ENCODE measurements at places on chromosomes 6 and 20.

DNA sequence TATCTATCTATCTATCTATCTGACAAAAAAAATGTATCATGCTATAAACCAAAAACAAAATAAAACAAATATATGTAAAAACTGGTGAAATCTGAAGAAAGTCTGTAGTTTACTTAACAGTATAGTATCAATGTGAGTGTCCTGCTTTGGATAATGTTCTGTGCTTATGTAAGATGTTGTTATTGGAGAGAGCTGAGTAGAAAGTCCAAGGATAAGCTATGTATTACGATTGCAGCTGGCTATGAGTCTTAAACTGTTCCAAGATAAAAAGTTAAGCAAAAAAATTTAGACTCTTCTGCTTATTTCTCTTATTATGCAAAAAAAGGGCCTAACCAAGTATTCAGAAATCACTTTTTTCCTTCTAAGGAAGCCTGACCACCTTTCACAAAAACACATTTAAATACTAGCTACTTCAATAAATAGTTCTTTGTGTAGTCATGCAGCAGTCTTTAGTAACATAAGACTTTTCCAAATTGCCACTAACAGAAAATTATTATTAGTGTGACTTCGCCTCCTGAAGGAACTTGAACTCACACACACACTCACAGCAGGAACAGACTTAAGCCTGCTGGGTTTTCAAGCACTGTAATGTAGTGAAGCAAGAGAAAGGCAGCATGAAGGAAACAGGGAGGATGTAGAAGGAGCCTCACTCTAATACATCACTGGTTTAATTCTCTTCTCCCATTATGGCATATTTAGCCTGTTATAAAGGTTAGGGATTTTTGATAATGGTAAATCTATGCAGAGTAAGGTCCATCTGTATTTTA lies 265.8 kb upstream of the GJE1 start:
- DNase-seq = no peak

GRCh38 chr6:166747644-166748595 lies 120.9 kb upstream of the RPS6KA2 start:
- no peak for DNase-seq

DNA sequence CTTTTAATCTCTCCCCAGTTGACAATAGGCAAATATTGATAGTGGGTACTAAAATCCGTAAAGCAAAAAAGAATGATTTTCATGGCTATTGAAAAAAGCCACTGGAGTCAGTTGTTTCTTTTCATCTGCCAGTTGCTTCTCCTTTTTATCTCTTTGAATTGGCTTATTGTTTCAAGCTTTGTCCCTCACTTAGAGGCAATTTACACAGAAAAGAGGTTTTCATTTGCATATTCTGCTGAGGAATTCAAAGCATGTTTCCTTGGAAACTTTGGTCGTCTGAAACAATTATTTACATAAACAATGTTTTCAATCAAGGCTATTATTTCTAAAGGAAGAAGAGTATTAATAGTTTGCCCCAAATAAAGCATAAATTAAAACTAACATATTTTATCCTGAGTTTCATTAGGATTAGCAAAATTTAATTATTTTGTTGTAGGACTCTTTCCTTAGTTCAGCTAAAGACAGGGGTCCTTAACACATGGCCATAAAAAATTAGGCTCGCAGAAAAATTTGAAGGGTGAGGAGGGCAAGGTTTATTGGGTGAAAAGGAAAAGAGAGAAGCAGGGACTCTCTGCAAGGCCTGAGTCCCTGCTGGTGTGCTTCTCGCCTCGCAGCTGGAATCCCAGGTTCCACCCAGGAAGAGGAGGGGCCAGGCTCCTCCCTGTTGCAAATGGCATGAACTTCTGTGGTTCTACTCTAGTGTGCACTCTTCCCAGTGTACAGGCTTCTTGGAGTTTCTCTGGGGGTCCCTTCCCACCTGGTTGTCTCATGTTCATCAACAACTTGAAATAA lies 138.8 kb upstream of the LAMA2 start:
- DNase-seq = no peak

- DNase-seq = no peak
Observed at GRCh38 chr6:143522039-143522600, 10.6 kb upstream of the FUCA2 start.

DNA sequence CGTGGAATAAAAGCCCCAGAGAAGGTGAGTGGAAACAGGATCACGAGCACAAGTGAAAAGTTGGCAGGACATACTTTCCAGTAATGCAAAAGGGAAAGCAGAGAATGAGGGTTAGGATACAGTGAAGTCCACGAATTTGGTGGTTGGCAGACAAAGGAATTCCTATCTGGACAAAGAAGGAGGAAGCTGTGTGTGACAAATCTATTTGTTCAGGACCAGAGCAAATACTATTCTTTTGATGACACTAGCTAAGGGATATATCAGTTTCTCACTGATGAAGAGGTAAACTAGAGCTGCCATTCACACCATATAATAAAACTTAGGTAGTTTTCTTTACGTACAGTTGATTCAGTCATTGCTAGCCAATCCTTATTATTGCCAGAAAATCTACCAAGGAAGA lies 156.8 kb upstream of the GRIK2 start:
- no peak for DNase-seq

GRCh38 chr6:2733736-2734480 lies 16.8 kb downstream of the MYLK4 start:
- DNase-seq = no peak

DNA sequence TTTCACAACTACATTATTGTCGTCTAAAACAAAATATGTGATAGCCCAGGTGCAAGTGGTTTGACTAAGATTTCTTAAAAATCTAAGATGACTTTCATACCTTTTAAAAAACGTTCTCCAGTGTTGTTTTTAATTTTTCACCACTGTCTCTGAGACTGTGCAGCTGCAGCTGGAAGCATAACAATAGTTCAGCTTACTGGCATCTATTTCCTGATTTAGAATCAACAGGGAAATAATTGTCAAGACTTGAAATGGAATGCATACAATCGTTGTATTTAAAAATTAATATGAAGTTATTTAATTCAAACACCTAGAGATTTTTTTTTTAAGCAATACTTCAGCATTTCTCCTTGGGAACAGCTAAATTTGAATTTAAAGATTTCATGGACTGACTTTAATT lies 982.0 kb upstream of the EPHA7 start:
- no peak for DNase-seq

DNA sequence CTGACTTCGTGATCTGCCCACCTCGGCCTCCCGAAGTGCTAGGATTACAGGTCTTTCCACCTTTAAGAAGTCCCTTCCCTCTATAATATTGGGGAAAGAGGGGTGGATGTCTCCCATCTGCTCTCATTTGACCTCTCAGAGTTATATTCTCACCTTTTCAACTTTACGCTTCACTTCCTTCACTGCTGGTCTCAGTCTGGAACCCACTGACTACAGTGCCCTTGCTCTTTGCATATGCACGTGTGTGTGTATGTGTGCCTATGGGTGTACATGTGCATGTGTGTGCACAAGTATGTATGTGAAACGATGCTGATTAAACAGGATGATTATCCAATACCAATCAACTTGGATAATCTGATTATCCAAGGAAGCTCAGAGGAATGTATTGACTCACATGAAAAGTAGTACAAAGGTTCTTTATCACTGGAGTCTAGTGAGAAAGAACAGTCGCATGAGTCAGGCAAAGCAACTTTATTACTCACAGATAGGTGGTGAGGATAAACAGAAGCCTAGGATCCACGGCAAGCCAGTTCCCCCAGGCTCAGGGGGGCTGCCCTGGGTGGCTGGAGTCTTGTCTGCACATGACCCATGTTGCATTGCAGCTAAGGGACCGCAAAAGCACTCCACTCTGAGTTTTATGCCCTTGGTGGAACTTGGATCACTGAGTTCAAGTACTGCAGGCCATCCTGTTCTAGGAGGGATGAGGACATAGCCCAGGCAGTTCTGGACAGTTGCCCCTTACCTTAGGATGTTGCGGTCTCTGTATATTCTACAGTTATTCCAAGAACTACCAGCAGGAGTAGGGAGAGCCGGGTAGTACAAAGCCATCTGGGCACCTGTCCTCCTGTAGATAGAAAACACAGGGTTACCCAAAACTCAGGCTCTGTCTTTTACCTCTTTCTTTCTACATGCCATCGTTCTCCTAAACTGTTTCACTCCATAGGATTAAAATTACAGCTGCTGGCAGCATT lies 50.9 kb downstream of the SNRNP48 start:
- no peak for DNase-seq

GRCh38 chr6:140276133-140276532 lies 901.7 kb upstream of the CITED2 start:
- no peak for DNase-seq

DNA sequence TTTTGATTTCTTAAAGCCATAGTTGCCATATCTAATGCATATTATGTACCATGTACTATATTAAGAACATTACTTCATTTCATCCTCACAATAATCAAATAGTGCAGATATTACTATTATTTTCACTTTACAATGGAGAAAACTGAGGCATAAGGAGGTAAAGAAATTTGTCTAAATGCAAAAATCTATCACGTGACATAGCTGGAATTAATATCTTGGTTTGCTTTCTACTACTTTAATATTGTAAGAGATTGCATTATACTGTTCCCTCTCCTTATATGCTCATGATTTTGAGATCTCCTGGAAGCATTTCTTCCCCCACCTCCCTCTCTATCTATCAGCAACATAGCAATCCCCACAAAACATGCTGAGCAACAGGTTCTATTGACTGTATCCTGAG lies 330.8 kb upstream of the SPTLC3 start:
- no peak for DNase-seq

GRCh38 chr6:167746975-167747374 lies 79.7 kb upstream of the AFDN start:
- DNase-seq = no peak

- DNase-seq = no peak
Observed at GRCh38 chr20:53707371-53708055, 113.9 kb upstream of the ZNF217 start.

- no peak for DNase-seq
Observed at GRCh38 chr6:19715167-19715551, 122.0 kb upstream of the ID4 start.

DNA sequence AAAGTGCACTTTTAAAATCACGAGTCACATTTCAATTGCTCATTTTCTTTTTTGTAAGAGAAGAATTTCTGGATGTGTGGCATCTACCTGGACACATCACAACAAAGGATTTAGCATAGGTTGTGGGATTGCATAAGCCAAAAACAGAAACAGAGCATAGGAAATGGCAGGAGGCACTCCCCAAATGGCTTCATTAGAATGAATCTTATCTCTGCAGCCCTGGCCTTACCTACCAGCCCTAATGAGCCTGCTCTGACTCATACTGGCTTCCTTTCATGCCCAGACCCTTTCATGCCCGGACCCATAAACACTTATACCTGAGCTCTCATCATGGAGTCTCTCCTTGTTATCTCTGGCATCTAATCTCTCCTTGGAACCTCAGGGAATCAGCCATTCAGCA lies 23.9 kb upstream of the SPTLC3 start:
- DNase-seq = no peak

- DNase-seq = no peak
Observed at GRCh38 chr6:108771421-108771820, 76.8 kb upstream of the ARMC2 start.

DNA sequence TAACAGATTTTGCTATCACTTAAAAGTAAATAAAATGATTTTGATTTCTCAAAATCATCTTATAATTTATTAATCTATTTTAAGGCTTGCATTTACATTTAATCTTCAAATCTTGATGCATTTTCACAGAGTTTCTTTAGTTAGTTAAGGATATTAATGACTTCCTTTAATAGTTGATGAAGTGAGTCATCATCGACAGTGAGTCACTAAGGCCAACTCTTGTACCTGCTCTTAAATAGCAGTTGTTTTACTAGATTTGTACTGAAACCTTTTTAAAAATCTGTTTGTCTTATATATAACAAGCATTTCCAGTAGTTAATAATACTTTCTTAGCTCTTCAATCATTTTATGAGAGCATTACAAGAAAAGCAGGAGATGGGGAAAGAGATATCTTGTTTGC lies 191.7 kb downstream of the ESR1 start:
- DNase-seq = no peak

DNA sequence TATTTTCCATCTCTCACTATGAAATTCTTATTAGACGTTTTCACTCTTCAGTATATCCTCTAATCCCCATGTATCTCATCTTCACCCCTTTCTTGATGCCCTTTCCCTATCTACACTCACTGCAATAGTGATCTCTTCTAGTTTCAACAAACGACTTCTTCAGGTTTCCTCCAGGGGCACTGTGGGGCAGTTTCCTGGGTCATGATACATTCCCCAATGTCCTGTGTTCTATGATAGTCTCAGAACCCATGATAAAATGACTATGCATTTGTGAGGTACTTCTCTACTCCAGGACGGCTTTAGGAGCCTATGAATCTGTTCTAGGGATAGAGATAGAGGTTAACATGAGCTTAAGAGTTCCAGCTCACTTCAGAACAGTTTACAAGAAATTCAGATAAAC lies 183.3 kb downstream of the FOXC1 start:
- DNase-seq = no peak

GRCh38 chr6:16183187-16183664 lies 54.3 kb downstream of the MYLIP start:
- DNase-seq = no peak

DNA sequence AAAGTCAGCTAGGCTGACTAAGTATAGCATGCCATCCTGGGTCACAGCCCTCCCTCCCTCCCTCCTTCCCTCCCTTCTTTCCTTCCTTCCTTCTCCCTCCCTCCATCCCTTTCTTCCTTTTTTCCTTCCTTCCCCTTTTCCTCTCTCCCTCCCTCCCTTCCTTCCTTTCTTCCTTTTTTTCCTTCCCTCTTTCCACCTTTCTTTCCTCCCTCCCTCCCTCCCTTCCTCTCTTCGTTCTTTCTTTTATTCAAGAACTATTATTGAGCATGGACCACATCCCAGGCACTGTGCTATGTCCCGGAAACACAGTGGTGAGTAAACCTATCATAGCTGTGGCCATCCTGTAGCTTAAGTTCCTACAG lies 106.2 kb upstream of the BACH2 start:
- no peak for DNase-seq

DNA sequence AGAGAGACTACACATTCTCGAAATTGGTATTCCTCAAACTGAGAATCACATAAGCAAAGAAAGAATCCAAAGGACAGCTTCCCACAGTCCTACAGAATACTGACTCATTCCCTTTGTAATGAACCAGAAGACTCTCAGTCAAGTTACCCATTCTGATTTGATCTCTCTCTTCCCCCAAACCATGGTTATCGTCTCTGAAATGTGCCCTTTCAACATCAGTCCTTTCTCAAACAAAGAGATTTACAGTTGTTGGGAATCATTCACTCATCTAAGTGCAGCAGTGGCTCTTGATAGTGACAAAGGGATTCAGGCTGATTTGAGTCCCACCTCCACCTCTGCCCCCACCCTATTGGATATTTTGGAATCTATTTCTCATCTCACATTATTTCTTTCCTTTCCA lies 15.0 kb upstream of the RSPO3 start:
- DNase-seq = no peak

- DNase-seq = no peak
Observed at GRCh38 chr6:119197271-119197670, 118.8 kb upstream of the FAM184A start.

GRCh38 chr6:64220801-64221200 lies 585.2 kb downstream of the PHF3 start:
- no peak for DNase-seq

DNA sequence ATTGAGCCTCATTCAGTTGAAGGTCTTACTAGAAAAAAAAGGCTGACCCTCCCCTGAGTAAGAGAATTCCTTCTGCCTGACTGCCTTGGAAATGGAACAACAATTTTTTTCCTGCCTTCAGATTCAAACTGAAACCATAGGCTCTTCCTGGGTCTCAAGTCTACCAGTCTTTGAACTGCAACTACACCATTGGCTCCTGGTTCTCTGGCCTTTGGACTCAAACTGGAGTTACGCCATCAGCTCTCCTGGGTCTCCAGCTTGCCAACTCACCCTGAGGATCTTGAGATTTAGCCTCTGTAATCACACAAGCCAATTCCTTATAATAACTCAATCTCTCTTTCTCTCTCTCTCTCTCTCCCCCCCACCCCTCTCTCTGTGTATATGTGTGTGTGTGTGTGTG lies 36.0 kb upstream of the SNX9 start:
- DNase-seq = no peak
